ENCODE measurements at places on chromosomes 5 and 9.

DNA sequence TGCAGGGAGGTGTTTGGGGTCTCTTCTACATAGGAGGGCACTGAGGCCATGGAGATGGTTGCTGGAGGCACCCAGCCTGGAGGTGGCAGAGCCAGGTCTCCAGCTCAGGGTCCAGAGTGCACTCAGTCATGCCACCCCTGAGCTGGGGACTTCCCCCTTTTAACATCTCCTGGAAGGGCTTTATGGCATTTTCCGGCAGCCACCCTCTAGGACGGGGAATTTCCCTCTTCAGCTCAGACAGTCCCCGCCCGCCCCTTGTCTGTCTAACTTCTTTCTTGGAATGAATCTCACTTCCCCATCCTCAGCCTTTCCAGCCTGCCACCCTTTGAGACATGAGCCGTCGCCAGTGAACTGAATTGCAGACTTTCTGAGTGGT, 49.9 kb downstream of the COL15A1 start:
- DNase-seq = no peak

DNA sequence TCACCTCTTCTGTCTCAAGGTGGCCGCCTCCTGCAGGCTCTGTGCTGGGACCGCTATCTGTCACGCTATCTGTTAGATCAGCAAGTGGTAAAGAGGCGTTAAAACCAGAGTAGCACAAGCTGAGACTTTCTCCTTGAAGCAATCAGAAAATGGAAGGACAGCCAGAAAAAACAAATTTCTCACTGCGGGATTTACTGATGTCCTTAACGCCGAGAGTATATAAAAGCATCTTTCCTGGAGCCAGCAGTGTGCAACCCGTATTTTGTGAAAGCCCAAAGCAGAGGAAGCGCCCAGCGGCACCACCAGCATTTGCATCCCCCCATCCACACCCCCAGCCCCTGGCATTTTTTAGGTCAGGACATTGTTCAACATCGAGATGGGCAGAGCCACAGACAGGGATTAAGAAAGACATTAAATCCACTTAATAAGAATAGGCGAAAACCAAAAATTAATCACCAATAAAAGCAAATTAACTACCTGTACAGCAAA, 48.6 kb downstream of the DUSP1 start:
- no peak for DNase-seq

DNA sequence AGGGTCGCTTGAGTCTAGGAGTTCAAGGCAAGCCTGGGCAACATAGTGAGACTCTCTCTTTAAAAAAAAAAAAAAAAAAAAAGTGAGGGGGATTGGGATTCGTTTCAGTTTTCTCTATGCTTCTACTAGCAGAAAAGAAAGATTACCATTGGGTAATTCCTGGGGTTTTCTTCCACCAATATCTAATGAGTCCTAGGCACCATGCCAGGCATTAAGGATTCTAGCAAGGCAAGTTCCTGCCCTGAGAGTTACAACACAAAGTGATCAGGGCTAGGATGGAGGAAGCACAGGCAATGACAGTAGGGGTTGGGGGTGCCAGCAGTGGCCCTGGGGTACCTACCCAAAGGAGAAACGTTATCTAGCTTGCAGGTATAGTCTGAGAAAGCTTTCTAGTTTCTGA, 90.8 kb downstream of the PCDH1 start:
- DNase-seq = no peak

DNA sequence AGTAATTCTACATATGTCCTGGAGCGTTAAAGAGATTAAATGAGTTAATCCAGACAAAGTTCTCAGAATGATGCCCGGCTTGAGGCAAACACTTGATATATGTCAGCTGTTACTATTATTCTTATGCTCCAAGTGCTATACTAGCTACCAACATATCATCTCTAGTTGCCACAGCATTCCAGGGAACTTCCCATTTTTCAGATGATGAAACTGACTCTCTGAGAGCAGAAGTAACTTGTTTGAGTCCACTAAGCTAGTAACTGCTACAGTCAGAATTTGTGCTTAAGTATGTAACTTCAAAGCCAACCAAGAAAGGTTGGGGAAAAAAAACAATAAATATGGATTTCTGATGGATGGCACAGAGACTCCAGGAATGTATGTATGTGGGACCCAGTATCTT, 98.1 kb downstream of the CDK5RAP2 start:
- no peak for DNase-seq

GRCh38 chr9:127403507-127404192, 6.7 kb downstream of the SLC2A8 start:
- no peak for DNase-seq

DNA sequence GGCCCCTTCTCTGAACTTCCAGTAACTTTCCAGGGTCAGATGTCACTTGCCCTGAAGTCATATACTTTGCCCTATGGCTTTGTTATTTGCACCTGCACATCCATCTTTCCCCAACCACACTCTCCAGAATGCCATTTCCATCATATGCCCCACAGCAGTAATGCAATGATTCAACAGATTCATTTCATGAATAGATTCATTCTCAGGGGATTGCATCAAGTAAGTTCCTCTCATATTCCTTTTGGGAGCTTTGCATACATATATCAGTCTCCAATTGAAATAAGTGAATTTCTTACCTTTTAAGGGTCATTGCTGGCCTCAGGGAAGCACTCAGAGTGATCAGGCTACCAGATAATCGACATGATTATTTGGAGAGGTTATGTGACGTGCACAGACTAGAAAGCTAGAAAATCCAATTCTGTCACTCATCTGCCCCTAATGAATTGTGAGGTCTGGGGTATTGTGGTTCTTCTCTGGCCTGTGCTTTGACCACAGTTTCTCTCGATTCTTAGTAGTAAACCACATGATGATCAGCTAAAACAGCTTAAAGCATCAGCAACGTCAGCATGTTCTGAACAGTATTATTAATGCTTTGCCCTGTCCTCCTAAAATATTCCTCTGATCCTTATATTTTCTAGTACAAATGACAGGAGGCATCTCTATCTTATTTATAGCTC, 179.9 kb downstream of the ATPSCKMT start:
- DNase-seq = no peak

Data from kidney capillary endothelial cell (primary cell).